ENCODE measurements at places on chromosomes 4 and X.

- no peak for DNase-seq
Measured at GRCh38 chr4:82469791-82470345, 39.5 kb downstream of the ENOPH1 start.

- no peak for DNase-seq
Measured at GRCh38 chr4:20456407-20456806, 204.7 kb downstream of the SLIT2 start.

GRCh38 chr4:86344127-86344526 is 15.7 kb downstream of the MAPK10 start:
- DNase-seq: no peak

DNA sequence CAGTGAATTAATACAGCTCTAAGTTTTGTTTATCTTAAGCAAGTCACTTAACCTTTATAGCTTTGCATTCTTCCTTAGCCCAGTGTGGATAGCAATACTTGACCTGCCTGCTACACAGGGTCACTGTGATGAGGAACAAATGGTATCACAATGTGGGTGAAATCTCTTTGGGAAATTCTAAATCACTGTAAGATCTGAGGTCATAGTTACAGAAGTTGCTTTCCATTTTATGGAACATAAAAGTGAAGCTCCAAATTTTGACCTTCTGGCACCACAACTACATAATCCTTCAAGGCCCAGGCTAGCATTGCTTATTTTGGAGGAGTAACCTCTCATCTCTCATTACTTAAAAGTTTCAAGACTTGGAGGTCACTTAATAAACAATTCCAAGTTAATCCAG is 227.7 kb downstream of the USP46 start:
- DNase-seq: no peak
